ENCODE measurements at places on chromosomes 13 and 19. TPM values are rescaled to one million over a fixed set of nuclear protein-coding genes. Genes with fewer than 3 reads are reported as not detected.

The PRTN3 gene
- not detected for total RNA-seq

The GDF15 gene
- total RNA-seq, result 22.2 TPM

The DAND5 gene
- total RNA-seq, result 0.12 TPM

GRCh38 chr19:4267901-4268815, 10.9 kb upstream of the SHD start:
- no peak overlapping the region for H3K27ac ChIP-seq
- H3K27me3 ChIP-seq, result peaks cover 3% of the 10 kb centered on the region
- no peaks in the 10 kb centered on the region for H3K4me1 ChIP-seq
- peaks cover 15% of the 10 kb centered on the region for H3K36me3 ChIP-seq
- DNase-seq, result no peak

- peaks cover 27% of the 10 kb centered on the region for H3K36me3 ChIP-seq
- peaks cover 5% of the 10 kb centered on the region for H3K27me3 ChIP-seq
- peak overlapping the region; percentile 31 for H3K4me3 ChIP-seq
Observed at GRCh38 chr13:114077933-114078325, 54.5 kb downstream of the RASA3 start.

DNA sequence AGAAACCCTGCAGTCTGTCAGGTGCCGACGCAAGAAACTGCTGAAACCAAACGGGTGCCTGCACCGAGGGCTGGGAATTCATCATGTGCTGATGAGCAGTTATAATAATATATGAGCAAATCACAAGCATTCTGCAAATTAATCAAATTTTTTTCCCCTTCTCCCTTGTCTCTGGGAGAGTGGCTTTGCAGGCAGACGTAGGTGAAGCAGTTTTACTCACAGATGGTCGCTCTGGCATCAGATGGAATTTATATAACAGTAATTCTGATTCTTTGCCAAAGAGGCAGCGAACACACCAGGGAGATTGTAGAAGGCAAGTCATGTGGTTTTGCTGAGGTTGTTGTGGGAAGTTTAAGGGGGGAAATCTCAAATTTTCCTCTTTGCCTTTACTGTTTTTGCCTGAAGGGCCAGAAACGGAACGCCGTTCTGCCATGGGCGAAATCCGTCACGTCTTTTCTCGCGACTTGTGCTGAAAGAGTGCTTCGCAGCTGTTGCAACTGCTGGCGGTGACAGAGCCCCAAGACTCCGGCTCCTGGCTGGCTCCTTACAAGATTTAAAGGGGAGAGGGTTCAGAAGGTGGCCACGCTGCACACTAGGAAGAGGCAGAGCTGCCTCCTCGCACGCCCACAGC, 320.1 kb downstream of the ZNF536 start:
- H3K36me3 ChIP-seq, result no peaks in the 10 kb centered on the region
- peaks cover 27% of the 10 kb centered on the region for H3K27me3 ChIP-seq
- H3K4me3 ChIP-seq, result peak overlapping the region; percentile 43
- H3K4me1 ChIP-seq, result peaks cover 9% of the 10 kb centered on the region
- H3K27ac ChIP-seq, result no peak overlapping the region
- no peak for DNase-seq

- H3K36me3 ChIP-seq, result peaks cover 4% of the 10 kb centered on the region
- DNase-seq, result no peak
- H3K4me1 ChIP-seq, result peaks cover 20% of the 10 kb centered on the region
- no peak overlapping the region for H3K4me3 ChIP-seq
- H3K27ac ChIP-seq, result no peak overlapping the region
Observed at GRCh38 chr19:6724631-6725492, 4.4 kb upstream of the C3 start.

DNA sequence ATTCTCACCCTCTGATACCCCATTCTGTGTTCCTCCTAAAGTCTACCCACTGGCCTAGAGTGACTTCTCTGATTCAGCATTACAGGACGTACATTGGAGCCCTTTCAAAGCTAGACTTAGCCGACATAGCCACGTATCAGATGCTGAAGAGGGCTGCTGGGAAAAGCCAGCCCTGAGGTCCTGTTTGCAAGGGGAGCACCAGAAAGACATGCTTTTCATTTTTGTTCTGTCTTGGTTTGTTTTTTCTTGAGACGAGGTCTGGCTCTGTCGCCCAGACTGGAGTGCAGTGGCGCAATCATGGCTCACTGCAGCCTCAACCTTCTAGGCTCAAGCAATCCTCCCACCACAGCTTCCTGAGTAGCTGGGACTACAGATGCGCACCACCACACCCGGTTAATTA, 6.3 kb upstream of the ZSWIM4 start:
- peaks cover 36% of the 10 kb centered on the region for H3K4me1 ChIP-seq
- 0 out of 2 replicates have a peak, but pooled peaks cover 5% of the 10 kb centered on the region for H3K36me3 ChIP-seq
- peaks cover 2% of the 10 kb centered on the region for H3K27me3 ChIP-seq

DNA sequence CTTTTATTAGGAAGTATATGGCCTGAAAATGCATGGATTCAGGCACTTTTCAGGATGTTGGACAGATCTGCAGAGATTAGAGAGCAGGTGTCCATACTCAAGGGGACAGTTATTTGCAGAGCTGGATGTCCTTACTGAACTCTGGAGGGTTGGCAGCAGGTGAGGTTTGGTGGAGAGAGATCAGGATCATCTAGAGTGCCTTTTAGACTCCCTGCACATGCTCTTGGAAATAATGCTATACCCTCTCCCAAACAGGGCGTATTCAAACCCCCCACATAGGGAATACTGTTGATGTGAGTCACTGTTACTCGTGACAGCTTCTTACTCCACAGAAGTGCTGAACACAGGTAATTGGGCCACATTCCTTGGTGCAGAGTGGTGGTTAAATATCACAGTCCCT, 725.7 kb upstream of the SGCG start:
- H3K4me1 ChIP-seq, result no peaks in the 10 kb centered on the region
- no peak overlapping the region for H3K4me3 ChIP-seq
- no peaks in the 10 kb centered on the region for H3K27me3 ChIP-seq
- H3K27ac ChIP-seq, result no peak overlapping the region
- no peak for DNase-seq

DNA sequence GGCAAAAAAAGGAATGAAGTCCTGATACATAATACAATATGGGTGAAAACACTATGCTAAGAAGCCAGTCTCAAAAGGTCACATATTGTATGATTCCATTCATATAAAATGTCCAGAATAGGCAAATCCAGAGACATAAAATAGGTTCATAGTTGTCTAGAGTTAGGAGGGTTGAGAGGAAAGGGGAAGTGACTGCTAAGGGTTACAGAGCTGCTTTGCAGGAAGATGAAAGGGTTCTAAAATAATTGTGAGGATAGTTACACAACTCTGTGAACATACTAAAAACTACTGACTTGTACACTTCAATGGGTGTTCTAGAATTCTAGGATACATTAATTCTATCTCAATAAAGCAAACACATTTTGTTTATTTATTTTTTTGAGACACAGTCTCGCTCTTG, 25.7 kb downstream of the CAB39L start:
- no peaks in the 10 kb centered on the region for H3K36me3 ChIP-seq
- no peaks in the 10 kb centered on the region for H3K27me3 ChIP-seq
- DNase-seq, result no peak
- H3K4me1 ChIP-seq, result peaks cover 8% of the 10 kb centered on the region
- no peak overlapping the region for H3K27ac ChIP-seq
- H3K4me3 ChIP-seq, result no peak overlapping the region

GRCh38 chr13:77584106-77584505, 48.6 kb downstream of the SCEL start:
- DNase-seq, result no peak
- no peak overlapping the region for H3K4me3 ChIP-seq
- H3K4me1 ChIP-seq, result no peaks in the 10 kb centered on the region
- H3K27me3 ChIP-seq, result no peaks in the 10 kb centered on the region
- no peaks in the 10 kb centered on the region for H3K36me3 ChIP-seq
- no peak overlapping the region for H3K27ac ChIP-seq

DNA sequence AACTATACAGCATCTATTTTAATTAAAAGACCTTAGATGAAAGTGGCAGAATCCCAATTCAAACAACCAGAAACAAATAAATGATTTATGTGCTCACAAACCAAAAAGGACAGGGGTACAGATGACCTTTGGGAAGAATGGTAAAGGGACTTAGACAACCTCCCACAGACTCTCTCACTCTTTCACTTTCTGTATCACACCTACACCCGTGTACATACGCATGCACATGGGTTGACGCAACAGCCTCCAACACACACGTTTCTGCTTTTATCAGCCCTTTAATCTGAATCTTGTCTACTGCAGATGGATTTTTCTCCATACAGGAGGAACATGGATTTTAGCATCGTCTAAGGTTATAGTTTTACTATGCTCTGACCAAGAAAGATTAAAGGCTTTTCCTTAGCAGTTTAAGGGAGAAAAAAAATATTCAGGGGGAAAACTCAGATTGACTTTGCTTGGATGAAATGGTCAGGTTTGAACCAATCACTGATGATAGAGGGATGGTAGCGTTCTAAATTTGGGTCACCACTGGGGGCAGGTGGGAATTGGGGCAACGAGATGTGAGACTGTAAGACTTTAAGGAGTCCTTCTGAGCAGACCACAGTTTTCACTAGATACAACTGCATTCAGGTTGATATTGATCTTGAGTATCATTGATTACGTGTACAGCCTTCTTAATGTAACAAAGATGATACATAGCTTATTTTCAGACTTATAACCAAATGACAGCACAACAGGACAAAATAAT, 166.1 kb downstream of the ITGBL1 start:
- H3K36me3 ChIP-seq, result peaks cover 7% of the 10 kb centered on the region
- H3K27ac ChIP-seq, result no peak overlapping the region
- H3K4me3 ChIP-seq, result no peak overlapping the region
- peaks cover 31% of the 10 kb centered on the region for H3K4me1 ChIP-seq
- DNase-seq, result no peak

GRCh38 chr13:43240278-43240677, 216.9 kb downstream of the DNAJC15 start:
- H3K4me3 ChIP-seq, result no peak overlapping the region
- H3K27me3 ChIP-seq, result no peaks in the 10 kb centered on the region
- no peak for DNase-seq
- no peak overlapping the region for H3K27ac ChIP-seq
- H3K4me1 ChIP-seq, result peaks cover 78% of the 10 kb centered on the region

DNA sequence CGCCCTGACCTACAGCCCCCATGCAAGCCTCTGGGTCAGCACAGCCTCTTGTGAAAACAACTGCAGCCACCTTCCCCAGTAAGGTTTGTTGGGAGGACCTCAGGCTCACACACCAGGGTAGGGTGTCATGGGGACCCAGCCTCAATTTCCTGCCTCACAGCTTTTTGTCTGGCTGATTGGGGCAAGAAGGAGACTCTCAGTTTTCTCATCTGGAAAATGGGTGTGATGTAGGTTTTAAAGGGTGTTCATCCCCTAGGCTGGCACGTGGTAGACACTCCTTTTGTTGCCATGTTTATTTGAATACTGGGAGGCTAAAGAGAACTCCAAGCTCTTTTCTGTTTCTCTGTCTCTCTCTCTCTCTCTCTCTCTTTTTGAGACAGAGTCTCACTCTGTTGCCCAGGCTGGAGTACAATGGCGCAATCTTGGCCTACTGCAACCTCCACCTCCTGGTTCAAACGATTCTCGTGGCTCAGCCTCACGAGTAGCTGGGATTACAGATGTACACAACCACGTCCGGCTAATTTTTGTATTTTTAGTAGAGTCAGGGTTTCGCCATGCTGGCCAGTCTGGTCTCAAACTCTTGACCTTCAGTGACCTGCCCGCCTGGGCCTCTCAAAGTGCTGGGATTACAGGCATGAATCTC, 18.2 kb upstream of the PLAUR start:
- H3K27me3 ChIP-seq, result peaks cover 9% of the 10 kb centered on the region
- peaks cover 11% of the 10 kb centered on the region for H3K4me1 ChIP-seq
- peaks cover 16% of the 10 kb centered on the region for H3K36me3 ChIP-seq
- no peak overlapping the region for H3K27ac ChIP-seq
- H3K4me3 ChIP-seq, result no peak overlapping the region

DNA sequence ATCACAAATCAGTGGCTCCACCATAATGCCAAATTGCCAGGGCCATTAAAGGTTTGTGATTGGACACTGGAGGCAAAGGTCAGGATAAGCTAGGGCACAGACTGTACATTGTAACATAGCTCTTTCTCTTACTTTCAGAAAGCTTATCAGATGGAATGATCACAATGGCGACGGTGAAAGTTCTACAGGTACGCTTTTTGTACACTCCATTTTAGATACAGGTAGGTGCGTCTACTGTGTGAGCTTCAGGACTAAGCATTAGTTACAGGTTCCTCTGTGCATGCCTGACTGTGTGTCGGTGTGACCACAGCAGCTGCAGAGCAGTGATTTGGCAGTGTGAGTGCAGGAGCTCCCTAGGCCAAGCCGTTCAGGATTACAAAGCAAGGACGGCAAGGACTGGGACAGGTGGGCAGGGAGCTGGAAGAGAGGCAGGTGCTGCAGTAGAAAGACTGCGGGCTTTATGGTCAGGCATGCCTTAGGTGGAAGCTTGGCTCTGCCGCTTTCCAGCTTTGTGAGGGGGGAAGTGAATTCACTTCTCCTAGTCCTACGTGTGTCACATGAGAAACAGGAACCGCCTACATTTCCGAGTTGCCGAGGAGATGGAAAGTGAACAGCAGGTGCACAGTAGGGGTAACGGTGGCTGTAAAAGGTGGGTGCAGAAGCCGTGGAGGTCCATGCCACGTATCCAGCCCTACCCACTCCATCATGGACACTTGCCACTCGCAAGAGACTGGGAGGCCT, 49.6 kb downstream of the MRPL57 start:
- peaks cover 6% of the 10 kb centered on the region for H3K4me1 ChIP-seq
- peaks cover 6% of the 10 kb centered on the region for H3K36me3 ChIP-seq
- no peak overlapping the region for H3K27ac ChIP-seq
- no peak overlapping the region for H3K4me3 ChIP-seq

DNA sequence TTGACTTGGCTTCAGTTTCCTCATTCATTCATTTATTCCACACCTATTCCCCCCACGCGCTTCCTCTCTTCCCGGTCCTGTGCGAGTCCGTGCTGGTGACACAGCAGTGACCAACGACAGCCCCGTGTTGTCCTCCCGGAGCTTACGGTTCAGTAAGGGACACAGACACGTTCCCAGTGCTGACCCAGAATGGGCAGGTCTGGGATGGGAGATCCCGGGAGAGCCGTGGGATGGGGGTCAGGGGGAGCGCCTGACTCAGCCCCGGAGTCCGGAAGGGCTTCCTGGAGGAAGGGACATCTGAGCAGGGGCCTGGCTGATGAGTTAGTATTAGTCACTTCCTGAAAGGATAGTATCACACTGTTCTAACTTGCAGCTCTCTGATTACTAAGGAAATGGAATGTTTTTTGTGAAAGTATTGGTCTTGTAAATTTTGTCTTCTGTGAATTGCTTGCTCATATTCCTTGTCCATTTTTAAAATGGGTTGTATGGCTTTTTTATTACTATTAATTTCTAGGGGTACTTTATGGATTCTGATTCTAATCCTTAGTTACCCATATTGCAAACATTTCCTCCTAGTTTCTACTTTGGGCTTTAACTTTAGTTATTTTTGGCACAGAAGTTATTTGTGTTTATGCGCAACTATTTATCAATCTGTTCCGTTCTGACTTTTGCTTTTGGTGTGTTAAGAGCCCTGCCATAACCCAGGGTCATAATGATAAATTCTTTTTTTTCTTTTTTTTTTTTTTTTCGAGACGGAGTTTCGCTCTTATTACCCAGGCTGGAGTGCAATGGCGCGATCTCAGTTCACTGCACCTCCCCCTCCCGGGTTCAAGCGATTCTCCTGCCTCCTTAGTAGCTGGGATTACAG, 708 bp upstream of the ERCC1 start:
- peaks cover 9% of the 10 kb centered on the region for H3K27me3 ChIP-seq
- H3K27ac ChIP-seq, result peak overlapping the region; percentile 99
- H3K36me3 ChIP-seq, result peaks cover 15% of the 10 kb centered on the region
- H3K4me1 ChIP-seq, result peaks cover 70% of the 10 kb centered on the region
- DNase-seq, result peak; percentile 96
- H3K4me3 ChIP-seq, result peak overlapping the region; percentile 97
